ENCODE measurements at places on chromosomes 7 and 10.

DNA sequence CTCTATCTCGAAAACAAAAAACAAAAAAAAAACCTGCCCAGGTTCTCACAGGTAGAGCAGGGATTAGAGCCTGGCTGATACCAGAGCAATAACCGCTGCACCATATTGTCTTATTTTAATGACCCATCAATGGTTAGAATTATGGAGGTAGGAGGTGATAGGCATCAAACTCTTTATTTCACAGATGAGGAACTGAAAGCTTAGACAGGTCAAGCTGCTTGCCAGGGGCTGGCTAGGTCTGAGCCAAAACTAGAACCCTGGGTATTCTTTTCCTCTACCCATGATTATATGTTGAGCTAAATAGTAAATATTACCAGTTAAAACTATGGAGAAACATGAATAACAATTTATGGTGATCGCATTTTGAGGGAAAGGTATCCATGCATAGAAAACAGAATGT, 2.0 kb upstream of the PPP1R3C start:
- no peak overlapping the region for H3K27ac ChIP-seq
- no peaks in the 10 kb centered on the region for H3K27me3 ChIP-seq
- peaks cover 10% of the 10 kb centered on the region for H3K36me3 ChIP-seq
- peaks cover 21% of the 10 kb centered on the region for H3K4me1 ChIP-seq
- DNase-seq = no peak

- H3K27me3 ChIP-seq = no peaks in the 10 kb centered on the region
- no peaks in the 10 kb centered on the region for H3K36me3 ChIP-seq
- H3K4me3 ChIP-seq = no peak overlapping the region
These were observed 29.5 kb upstream of the HSPB1 start for GRCh38 chr7:76272851-76273497.

GRCh38 chr10:122328676-122329075, 45.8 kb upstream of the PLEKHA1 start:
- H3K27me3 ChIP-seq = no peaks in the 10 kb centered on the region
- no peaks in the 10 kb centered on the region for H3K36me3 ChIP-seq
- no peak overlapping the region for H3K27ac ChIP-seq
- H3K4me1 ChIP-seq = no peaks in the 10 kb centered on the region
- DNase-seq = no peak

GRCh38 chr7:1922071-1922869, 252.2 kb downstream of the ELFN1 start:
- H3K4me1 ChIP-seq = peaks cover 21% of the 10 kb centered on the region
- no peaks in the 10 kb centered on the region for H3K27me3 ChIP-seq
- H3K27ac ChIP-seq = peak overlapping the region; percentile 63
- peak overlapping the region; percentile 9 for H3K4me3 ChIP-seq
- DNase-seq = no peak

- no peak for DNase-seq
- H3K36me3 ChIP-seq = no peaks in the 10 kb centered on the region
- no peak overlapping the region for H3K4me3 ChIP-seq
- peaks cover 54% of the 10 kb centered on the region for H3K4me1 ChIP-seq
- H3K27me3 ChIP-seq = no peaks in the 10 kb centered on the region
These were observed 7.9 kb upstream of the ZNF22 start for GRCh38 chr10:44992732-44993225.

GRCh38 chr7:139702811-139703486, 74.8 kb downstream of the HIPK2 start:
- no peaks in the 10 kb centered on the region for H3K27me3 ChIP-seq
- no peaks in the 10 kb centered on the region for H3K36me3 ChIP-seq
- H3K27ac ChIP-seq = peak overlapping the region; percentile 55
- H3K4me3 ChIP-seq = no peak overlapping the region

DNA sequence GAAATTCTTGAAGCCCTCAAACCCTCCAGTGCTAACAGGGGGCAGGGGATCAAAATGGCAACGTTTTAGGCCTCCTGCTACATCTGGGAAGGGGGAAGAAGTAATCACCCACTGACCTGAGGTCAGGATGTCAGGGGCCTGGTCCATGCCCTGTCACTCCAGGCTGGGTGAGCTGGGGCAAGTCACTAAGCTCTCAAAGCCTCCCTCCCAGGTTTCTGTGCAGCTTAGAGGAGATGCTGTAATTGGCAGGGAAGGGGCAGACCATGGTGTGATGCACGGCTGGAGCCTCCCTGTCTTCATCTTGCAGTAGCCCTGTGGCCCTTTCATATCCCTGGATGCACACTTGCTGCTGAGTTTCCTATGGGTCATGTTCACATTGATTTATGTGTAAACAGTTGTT, 27.2 kb downstream of the LEP start:
- no peaks in the 10 kb centered on the region for H3K36me3 ChIP-seq
- H3K4me1 ChIP-seq = peaks cover 53% of the 10 kb centered on the region
- no peak overlapping the region for H3K27ac ChIP-seq
- H3K4me3 ChIP-seq = no peak overlapping the region
- no peak for DNase-seq

GRCh38 chr10:99389729-99390480, 40.5 kb downstream of the GOT1 start:
- no peaks in the 10 kb centered on the region for H3K27me3 ChIP-seq
- no peak for DNase-seq
- no peak overlapping the region for H3K27ac ChIP-seq
- no peaks in the 10 kb centered on the region for H3K4me1 ChIP-seq

- H3K27ac ChIP-seq = no peak overlapping the region
- H3K36me3 ChIP-seq = peaks cover 85% of the 10 kb centered on the region
- DNase-seq = no peak
- H3K27me3 ChIP-seq = no peaks in the 10 kb centered on the region
- no peaks in the 10 kb centered on the region for H3K4me1 ChIP-seq
These were observed 19.8 kb downstream of the NANOS1 start for GRCh38 chr10:119049361-119049760.

- no peaks in the 10 kb centered on the region for H3K27me3 ChIP-seq
- H3K4me3 ChIP-seq = no peak overlapping the region
- H3K36me3 ChIP-seq = no peaks in the 10 kb centered on the region
- H3K4me1 ChIP-seq = peaks cover 6% of the 10 kb centered on the region
- no peak for DNase-seq
These were observed 34.3 kb downstream of the FAM204A start for GRCh38 chr10:118307859-118308258.

DNA sequence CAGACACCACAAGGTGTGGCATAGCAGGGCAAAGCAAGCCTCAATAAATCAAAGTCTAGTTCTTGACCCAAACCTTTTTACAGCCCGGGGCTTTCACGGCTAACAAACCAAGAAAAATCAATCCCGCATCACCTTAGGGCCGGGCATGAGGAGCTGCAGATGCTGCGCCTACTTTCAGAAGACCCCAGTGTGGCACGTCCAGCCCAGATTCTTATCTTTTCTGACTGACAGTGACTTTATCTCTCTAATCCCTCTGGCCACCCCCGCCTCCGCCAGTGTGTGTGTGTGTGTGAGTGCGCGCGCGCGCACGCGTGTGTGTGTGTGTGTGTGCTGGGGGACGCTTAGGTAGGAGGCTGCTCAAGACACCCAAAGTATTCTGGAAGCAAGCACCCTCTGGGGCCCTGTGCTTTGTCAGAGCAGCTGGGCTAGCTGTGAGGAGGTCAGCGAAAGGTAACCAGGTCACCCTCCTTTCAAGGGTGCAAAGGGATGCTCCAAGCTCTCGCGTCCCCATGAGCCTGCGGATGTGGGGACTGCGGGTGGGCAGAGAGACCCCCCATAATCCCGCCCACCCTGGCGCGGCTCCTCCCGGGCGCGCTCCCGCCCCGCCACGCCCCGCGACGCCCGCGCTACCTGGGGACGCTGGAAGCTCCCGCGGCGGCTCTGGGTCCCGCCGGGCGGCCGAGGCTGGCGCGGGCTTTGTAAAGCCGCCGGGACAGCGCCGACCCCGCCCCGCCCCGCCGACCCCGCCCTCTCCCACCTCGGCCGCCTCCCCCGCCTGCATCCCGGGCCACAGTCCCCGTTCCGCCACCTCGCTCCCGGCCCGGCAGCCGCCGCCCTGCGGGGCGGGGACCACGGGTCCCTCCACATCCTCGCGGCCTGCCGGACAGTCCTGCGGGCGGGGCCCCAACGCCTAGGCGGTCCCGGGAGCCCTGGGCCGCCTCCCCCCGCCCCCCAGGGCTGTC, 57.1 kb upstream of the RHOBTB1 start:
- DNase-seq = no peak
- H3K4me3 ChIP-seq = peak overlapping the region; percentile 51
- H3K36me3 ChIP-seq = no peaks in the 10 kb centered on the region

GRCh38 chr7:7931626-7932025, 37.0 kb upstream of the GLCCI1 start:
- DNase-seq = no peak
- H3K27ac ChIP-seq = no peak overlapping the region
- H3K4me1 ChIP-seq = no peaks in the 10 kb centered on the region
- no peaks in the 10 kb centered on the region for H3K27me3 ChIP-seq
- no peak overlapping the region for H3K4me3 ChIP-seq

DNA sequence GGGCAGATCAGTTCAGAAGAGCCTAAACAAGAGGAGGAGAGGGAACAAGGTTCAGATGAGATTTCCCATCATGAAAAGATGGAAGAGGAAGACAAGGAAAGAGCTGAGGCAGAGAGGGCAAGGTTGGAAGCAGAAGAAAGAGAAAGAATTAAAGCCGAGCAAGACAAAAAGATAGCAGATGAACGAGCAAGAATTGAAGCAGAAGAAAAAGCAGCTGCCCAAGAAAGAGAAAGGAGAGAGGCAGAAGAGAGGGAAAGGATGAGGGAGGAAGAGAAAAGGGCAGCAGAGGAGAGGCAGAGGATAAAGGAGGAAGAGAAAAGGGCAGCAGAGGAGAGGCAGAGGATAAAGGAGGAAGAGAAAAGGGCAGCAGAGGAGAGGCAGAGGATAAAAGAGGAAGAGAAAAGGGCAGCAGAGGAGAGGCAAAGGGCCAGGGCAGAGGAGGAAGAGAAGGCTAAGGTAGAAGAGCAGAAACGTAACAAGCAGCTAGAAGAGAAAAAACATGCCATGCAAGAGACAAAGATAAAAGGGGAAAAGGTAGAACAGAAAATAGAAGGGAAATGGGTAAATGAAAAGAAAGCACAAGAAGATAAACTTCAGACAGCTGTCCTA, 52.7 kb upstream of the AGBL3 start:
- H3K27ac ChIP-seq = no peak overlapping the region
- DNase-seq = no peak
- peaks cover 22% of the 10 kb centered on the region for H3K36me3 ChIP-seq
- peaks cover 21% of the 10 kb centered on the region for H3K4me1 ChIP-seq

DNA sequence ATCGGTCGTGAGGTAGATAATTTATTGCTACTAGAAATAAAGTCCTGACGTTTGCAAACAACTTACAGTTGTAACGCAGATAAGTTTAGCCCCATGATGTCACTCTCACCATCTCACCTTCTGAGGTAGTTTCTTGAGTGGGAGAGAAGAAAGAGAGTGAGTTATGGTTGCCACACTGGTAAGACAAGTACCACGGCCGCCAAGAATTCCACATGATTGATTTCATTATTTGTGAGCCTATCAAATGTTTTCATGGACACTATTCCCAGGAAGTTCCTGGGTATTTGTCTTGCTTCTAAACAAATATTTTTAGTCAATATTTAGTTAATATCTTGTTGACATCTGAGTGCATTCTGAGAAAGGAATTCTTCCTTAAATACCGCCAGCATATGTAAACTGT, 339.4 kb upstream of the KIAA1217 start:
- no peak overlapping the region for H3K27ac ChIP-seq
- H3K4me3 ChIP-seq = no peak overlapping the region
- no peaks in the 10 kb centered on the region for H3K4me1 ChIP-seq
- DNase-seq = no peak
- H3K27me3 ChIP-seq = no peaks in the 10 kb centered on the region
- H3K36me3 ChIP-seq = no peaks in the 10 kb centered on the region

GRCh38 chr10:35335133-35336083, 901 bp upstream of the CCNY start:
- H3K27ac ChIP-seq = peak overlapping the region; percentile 93
- DNase-seq = no peak
- no peaks in the 10 kb centered on the region for H3K36me3 ChIP-seq
- peak overlapping the region; percentile 85 for H3K4me3 ChIP-seq
- no peaks in the 10 kb centered on the region for H3K27me3 ChIP-seq

- no peaks in the 10 kb centered on the region for H3K4me1 ChIP-seq
- no peaks in the 10 kb centered on the region for H3K36me3 ChIP-seq
- no peaks in the 10 kb centered on the region for H3K27me3 ChIP-seq
- H3K27ac ChIP-seq = no peak overlapping the region
These were observed 9.6 kb downstream of the GRID1 start for GRCh38 chr10:86357041-86357440.

- no peak overlapping the region for H3K4me3 ChIP-seq
- H3K36me3 ChIP-seq = no peaks in the 10 kb centered on the region
- H3K27ac ChIP-seq = peak overlapping the region; percentile 59
- no peaks in the 10 kb centered on the region for H3K27me3 ChIP-seq
These were observed 276.3 kb downstream of the CSTF2T start for GRCh38 chr10:51423121-51423452.

- no peaks in the 10 kb centered on the region for H3K36me3 ChIP-seq
- peak overlapping the region; percentile 91 for H3K27ac ChIP-seq
- DNase-seq = no peak
- peaks cover 58% of the 10 kb centered on the region for H3K4me1 ChIP-seq
- H3K27me3 ChIP-seq = no peaks in the 10 kb centered on the region
- H3K4me3 ChIP-seq = peak overlapping the region; percentile 97
These were observed 2.5 kb downstream of the CCDC6 start for GRCh38 chr10:59903871-59904270.

- no peak overlapping the region for H3K27ac ChIP-seq
- no peaks in the 10 kb centered on the region for H3K27me3 ChIP-seq
- no peaks in the 10 kb centered on the region for H3K36me3 ChIP-seq
- no peak overlapping the region for H3K4me3 ChIP-seq
- DNase-seq = no peak
These were observed 100.8 kb downstream of the NRP1 start for GRCh38 chr10:33233635-33234034.

- no peaks in the 10 kb centered on the region for H3K36me3 ChIP-seq
- no peak for DNase-seq
- H3K27ac ChIP-seq = no peak overlapping the region
- no peak overlapping the region for H3K4me3 ChIP-seq
- no peaks in the 10 kb centered on the region for H3K27me3 ChIP-seq
- no peaks in the 10 kb centered on the region for H3K4me1 ChIP-seq
These were observed 330.7 kb downstream of the GPR158 start for GRCh38 chr10:25505466-25505865.

DNA sequence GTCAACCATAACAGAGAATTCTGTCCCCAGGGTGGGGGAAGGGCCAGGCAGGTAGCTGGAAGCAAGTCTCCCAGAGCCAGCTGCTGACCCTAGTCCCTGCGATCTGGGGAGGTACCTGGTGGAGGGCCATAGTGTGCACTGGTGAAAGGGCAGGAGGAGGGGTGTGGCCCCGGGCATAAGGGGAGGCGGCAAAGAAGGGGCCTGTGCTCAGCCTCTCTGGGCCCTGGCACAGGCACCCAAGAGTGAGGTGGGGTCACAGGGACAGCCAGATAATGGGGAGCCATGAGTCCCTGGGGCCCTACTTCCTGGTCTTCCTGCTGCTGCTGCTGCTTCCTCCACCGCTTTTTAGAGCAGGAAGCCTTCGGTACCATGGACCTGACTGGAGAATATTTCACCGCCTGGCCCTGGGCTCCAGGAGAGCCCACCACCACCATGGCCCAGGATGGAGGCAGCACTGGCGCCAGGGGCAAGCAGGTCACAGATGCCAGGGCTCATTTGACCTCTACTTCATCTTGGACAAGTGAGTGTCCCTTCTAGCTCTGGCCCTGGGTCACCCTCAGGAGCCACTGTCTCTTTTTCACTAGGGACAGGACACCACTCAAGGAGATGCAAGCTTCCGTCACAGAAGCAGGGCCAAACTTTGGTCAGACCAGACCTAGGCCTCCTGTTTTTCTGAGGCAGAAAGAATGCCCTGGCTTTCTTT, at the start of gene ANTXRL:
Gene ANTXRL (plus strand): TSS at position 7 of the 703 bp plus-strand sequence. CDS start 266 bp downstream, at position 273.
- no peak for DNase-seq
- no peaks in the 10 kb centered on the region for H3K36me3 ChIP-seq
- no peaks in the 10 kb centered on the region for H3K27me3 ChIP-seq
- no peak within 1 kb of the TSS for H3K27ac ChIP-seq
- H3K4me3 ChIP-seq = no peak within 1 kb of the TSS
- peaks cover 27% of the 10 kb centered on the region for H3K4me1 ChIP-seq

Measured in vagina (tissue), 2 donors.